ENCODE measurements at places on chromosomes 3 and 15.

- no peak for DNase-seq
These were observed 154.1 kb downstream of the ZNF609 start for GRCh38 chr15:64614519-64614918.

- DNase-seq, result peak; percentile 33
These were observed 127.6 kb upstream of the LMOD3 start for GRCh38 chr3:69250014-69250413.

- no peak for DNase-seq
These were observed 30.6 kb downstream of the MB21D2 start for GRCh38 chr3:192887047-192887446.

DNA sequence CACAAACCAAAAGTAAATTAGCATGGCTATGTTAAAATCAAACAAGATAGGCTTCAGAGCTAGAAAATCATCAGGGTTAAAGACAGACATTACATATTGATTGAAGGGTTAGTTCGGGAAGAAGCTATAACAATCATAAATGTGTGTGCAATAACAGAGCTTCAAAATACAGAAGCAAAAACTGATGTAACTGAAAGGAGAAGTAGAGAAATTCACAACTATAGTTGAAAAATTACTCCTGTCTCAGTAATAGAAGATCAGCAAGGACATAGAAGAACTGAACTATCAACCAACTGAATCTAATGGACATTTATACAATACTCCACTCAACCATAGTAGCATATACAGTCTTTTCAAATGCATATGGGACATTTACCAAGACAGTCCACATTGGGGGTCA is 59.4 kb downstream of the MCTP2 start:
- no peak for DNase-seq

GRCh38 chr3:160130950-160131349 is 94.3 kb upstream of the C3orf80 start:
- no peak for DNase-seq

- no peak for DNase-seq
These were observed 33.6 kb upstream of the LRRN1 start for GRCh38 chr3:3765661-3766060.

DNA sequence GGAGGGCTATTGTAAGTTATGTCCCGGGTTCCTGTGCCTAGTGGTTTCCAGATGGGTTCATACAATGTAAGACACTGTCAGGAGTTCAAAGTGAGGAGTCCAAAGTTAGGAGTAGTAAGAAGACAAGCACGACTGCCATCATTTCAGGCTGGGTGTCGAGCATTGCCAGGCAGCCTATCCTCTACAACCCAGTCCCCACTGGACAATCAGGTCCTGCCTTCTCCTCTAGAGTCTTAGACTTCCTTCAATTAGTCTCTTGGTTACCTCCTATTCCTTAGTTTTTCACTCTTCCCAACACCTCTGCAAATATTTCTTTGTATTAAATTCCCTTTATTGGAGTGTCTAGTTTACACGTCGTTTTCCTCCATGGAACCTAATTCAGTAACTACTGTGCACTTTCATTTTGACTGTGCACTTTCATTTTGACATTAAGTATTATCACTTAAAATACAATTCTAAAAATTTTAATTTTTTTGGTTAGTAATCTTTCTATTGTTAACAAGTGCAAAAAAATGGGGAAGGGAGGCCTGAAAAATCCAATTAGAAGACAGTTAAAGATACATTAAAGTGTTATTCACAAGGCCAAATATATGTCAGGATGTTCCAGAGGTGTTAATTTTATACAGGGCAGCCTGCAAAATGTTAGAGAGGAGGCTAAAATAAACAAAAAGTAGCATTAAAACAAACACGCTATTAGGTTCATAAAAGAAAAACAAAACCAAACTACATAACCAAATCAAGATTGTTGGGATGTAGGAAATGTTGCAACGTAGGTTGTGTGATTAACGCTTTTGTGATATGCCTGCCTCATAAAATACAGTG is 155.3 kb downstream of the TBL1XR1 start:
- DNase-seq, result no peak

DNA sequence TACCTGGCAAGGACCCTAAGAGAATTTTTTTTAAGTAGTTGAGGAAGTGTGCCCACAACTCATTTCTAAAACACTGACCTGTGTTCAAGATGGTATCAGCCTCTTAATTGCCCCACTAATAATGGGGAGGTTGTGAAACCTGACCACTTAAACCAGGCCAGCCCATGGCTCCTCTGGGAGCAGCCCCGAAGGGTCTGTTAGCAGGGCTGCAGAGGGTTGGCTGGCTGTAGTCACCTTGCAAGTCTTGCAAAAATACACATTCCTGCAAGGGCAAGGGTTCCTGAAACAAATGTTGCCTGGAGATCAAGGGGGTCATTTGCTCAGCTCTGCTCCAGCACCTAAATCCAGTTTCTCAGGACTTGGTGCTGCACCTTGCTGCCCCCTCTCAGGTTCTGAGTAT is 3.2 kb downstream of the IL17RD start:
- DNase-seq, result no peak

- DNase-seq, result no peak
These were observed 59.3 kb upstream of the ABHD10 start for GRCh38 chr3:111919370-111920065.

- DNase-seq, result no peak
These were observed 4.7 kb downstream of the ATRIP start for GRCh38 chr3:48451270-48451669.

- no peak for DNase-seq
These were observed 41.9 kb upstream of the KCNMB2 start for GRCh38 chr3:178494386-178494785.

GRCh38 chr3:88059380-88060170 is 520 bp downstream of the ZNF654 start:
- DNase-seq, result no peak

DNA sequence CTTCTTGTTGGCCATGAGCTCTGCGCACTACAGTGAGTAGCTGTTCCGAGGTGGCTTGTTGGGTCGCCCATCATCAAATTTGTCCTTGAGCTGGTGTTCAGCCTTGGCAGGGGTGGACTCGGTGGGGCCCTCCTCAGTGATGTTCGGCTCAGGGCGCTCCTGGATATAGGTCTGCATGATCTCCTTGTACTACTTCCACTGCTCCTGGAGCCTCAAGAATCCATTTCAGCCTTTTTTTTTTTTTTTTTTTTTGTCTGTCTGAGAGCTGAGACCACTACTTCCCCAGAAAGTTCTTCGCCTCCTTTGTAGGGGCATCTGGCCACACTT is 39.3 kb upstream of the ARL8B start:
- no peak for DNase-seq

GRCh38 chr15:69604072-69604411 is 151.4 kb downstream of the RPLP1 start:
- DNase-seq, result no peak

DNA sequence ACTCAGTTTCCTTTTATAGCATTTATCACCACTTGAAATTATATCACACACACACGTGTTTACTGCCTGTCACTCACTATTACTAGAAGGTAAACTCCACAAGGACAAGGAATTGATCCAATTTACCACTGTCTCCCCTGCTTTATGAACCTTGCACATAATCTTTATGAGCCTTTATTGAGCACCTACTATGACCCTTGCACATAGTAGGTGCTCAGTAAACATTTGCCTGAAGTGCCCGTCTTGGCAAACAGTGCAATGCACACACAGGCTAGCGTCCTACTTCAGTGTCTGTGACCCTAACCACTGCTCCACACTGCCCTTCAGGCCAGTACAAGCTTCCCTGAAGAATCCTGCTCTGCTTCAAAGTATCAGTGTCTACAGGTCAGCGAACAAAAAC is 237.7 kb upstream of the TMC3 start:
- DNase-seq, result no peak

GRCh38 chr3:100348727-100349126 is 14.2 kb downstream of the NIT2 start:
- DNase-seq, result no peak

GRCh38 chr3:98800401-98800800 is 37.3 kb downstream of the ST3GAL6 start:
- DNase-seq, result no peak

DNA sequence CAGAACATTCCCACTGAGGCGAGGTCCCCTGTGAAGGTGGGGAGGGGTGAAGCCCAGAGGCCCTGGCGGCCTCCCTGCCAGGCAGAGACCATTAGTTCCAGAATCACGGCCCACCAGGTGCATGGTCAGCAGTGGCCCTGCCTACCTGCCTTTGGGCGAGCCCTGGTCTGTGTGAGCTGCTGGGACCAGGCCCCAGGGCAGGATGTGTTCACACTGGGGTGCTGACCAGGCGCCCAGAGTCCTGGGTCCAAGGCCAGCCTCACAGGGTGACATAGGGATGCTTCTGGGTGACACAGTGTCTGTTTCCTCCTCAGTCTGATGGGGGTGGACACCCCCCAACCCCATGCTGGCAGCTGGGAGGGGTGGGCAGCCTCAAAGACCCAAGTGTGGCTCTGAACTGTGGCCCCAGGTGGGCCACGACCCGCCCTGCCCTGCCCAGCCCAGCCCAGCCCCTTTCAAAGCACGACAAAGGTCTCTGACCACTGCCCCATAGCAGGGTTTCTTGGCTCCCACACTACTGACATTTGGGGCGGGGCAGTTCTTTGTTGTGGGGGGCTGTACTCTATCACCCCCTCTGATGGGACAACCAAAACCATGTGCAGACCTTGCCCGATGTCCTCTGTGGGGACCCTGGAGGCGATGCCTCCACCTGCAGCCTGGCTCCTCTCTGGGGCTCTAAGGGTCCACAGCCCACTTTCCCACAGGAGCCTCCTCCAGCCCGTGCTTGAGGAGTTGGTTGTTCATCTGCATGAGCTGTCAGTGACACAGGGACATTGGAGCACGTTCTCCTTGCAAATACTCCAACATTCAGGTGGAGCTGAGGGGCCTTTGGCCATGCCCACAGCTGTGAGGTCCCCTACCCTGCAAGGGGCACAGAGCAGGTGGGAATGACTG is 44.8 kb upstream of the SLC41A3 start:
- no peak for DNase-seq

GRCh38 chr3:10426346-10427220 is 78.8 kb downstream of the ATP2B2 start:
- DNase-seq, result no peak

DNA sequence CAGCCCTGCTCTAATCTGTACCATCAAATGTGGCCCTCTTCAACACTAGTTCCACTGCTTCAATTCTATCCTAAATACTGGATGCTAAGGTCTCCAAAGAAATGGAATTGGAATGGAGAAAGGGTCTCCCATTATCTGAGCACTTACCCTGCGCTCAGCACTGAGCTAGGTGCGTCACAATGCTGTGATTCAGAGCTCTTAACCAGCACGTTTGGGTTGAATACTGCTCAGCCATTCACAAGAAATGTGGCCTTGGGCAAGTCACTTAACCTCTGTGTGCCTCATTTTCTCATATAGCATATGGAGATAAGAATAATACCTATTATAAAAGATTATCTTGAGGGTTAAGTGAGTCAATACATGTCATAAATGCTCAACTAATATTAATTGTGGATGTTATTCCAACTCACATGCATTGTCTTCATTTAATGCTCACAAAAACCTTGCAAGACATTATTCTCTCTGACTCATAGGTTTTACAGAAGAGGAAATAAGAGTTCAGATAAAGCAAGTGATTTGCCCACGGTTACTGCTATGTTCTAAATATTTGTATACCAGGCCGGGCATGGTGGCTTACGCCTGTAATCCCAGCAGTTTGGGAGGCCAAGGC is 27.4 kb upstream of the SRGAP3 start:
- no peak for DNase-seq

DNA sequence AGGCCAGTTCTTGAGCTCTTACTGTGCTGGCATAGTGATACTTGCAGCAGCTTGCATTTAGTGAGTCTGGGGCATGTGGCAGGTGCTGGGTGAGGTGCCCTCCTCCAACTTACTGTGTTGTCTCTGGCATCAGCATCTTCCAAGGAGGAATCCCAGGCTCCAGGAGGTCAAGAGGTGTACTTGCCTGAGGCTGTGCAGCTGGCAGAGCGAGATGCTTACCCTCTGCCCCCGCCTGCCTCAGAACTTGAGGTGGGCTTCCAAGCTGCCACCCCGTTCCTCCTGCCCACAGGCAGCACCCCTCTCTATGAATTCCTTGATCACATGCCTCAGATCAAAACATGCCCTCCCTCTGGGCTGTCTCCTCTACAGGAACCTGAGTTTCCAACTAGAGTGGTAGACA is 86.0 kb downstream of the EEFSEC start:
- DNase-seq, result no peak

- DNase-seq, result no peak
These were observed 329.9 kb upstream of the WNT5A start for GRCh38 chr3:55816794-55817576.

GRCh38 chr3:170982733-170983132 is 43.8 kb downstream of the SLC2A2 start:
- no peak for DNase-seq

DNA sequence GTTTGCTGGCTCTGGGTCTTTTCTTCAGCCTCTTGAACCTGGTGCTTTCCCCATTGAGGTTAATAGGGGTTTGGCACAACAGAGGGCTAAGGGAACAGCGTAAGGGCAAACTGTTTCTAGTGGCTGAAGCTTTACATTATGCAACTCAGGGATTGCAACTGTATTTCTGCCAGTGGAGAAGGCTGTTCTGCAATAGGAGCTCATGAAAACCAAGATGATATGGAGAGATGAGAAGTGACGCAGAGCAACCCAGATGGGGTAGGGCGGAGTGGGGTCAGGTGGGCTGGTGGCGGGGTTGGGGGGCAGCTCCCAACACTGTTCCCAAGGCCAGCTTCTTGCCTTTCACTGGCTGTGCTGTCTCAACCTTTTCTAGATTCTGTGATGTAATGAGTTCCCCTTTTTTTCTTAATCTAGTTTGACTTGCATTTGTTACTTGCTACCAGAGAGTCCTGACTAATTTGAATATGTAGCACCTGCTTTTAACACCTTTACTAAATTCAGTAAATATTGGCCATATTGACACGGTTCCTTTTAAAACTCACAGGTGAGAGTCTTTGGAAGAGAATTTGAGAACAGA is 7.2 kb downstream of the GXYLT2 start:
- no peak for DNase-seq

DNA sequence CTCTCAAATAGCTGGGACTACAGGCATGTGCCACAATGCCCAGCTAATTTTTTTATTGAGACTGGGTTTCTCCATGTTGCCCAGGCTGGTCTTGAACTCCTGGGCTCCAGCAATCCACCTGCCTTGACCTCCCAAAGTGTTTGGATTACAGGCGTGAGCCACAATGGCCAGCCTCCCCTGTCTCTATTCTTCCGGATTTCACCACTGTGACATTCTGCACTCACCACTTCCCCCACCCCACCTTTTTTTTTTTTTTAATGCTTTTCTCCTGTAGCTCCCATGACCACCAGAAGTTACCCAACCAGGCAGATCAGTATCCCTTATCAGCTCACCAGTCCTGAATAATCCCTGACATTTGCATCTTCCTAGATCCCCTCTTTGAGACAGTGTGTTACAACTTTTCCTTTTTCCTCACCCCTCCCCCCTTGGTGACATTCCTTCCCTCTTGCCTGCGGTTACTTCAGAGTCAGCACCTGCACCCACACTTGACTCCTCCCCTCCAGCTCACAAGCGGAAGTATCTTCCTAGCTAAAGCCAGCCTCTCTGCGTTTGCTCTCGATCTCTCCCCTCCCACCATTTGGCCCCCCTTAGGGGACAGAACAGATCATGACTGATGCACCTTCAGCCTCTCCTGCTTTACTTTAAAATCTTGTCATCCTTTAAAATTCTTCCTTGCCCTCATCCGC is 13.5 kb upstream of the ZNF592 start:
- no peak for DNase-seq

GRCh38 chr3:138367911-138368310 is 19.5 kb downstream of the MRAS start:
- DNase-seq, result no peak

- DNase-seq, result no peak
These were observed 130.8 kb downstream of the DIPK2A start for GRCh38 chr3:144102421-144102820.
